ENCODE measurements at places on chromosomes 7 and 10.
A peak's percentile ranks its signal among the peaks of the same experiment; 100 is the strongest.

DNA sequence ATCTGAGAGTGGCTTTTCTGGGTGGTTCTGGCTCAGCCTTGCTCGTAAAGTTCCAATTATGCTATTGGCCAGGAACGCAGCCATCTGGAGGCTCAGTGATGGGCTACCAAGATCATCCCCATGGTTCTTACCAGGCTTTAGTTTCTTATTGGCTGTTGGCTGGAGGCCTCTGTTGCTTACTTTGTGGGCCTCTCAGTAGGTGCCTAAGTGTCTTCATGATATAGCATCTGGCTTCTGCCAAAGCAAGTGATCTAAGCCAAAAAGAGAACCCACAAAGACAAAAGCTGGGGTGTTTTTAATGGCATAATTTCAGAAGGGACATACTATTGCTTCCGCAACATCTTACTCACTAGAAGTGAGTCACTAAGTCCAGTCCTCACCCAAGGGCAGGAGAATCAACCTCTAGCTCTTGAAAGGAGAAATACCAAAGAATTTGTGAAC lies 132.0 kb upstream of the MDFIC start:
- DNase-seq: peak; percentile 77

DNA sequence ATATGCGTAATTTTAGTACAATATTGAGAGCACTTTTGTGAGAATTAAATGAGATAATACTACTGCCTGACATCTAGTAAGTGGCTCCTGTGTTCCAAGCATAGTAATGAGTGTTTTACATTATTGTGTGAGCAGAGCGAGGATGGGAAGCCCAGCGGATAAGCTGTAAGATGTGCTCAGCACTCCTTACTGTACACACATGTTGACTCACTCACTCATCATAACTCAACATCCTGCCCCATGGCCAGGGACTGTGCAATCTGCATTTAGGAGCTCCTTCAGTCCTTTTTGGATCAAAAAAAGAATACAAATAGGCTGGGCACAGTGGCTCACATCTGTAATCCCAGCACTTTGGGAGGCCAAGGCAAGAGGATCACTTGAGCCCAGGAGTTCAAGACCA lies 72.9 kb upstream of the NEBL start:
- DNase-seq: peak; percentile 17

DNA sequence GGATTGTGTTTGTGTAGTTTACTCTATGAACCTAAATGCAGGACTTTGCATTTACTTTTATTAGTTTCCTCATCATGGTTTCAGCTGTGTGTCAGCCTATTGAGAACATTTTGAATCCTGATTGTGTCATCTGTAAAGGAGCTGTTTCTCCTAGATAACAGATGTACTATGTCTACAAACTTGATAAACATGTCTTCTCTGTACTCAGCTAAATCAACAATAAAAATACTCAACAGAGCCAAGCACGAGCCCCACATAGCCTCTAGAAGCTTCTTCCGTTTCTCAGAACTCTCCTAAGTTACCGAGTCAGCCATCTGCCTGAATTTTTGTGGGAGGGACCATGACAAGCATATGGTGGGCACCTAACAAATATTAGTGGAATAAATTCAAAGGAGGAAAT lies 234.7 kb downstream of the SKAP2 start:
- DNase-seq: no peak

DNA sequence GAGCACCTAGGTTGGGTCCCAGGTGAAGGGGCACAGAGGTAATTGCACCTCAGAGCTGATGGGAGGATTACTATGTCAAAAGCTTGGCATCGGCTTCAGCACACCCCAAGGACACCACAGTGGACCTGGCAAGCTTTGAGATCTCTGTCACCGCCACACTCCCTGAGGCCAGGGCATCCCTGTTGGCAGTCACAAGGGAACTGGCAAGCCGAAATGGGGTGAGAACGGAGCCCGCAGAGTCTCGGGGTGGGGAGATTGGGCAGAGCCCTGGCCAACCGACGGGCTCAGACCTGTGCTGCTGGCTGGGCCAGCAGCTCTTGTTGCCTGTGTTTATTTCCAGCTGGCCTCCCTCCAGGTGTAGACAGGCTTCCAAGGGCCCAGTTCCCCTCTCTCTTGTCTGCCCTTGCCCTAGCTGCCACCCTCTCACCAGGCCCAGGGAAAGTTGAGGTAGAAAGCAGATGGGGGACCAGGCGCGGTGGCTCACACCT lies 2.5 kb downstream of the HSPB1 start:
- no peak for DNase-seq

- DNase-seq: no peak
These were observed 585.8 kb downstream of the GATA3 start for GRCh38 chr10:8640301-8640700.

- no peak for DNase-seq
These were observed at the start of gene UCN3 for GRCh38 chr10:5364890-5365338. TSS of gene UCN3 (plus strand) at chr10:5364966. CDS start at chr10:5373721, 8,755 bp downstream.

- peak; percentile 47 for DNase-seq
These were observed 29.8 kb downstream of the CABCOCO1 start for GRCh38 chr10:61692447-61693010.

GRCh38 chr10:76126607-76127527 lies 695.4 kb downstream of the LRMDA start:
- DNase-seq: no peak

- DNase-seq: no peak
These were observed 18.7 kb downstream of the CALD1 start for GRCh38 chr7:134798155-134798554.

DNA sequence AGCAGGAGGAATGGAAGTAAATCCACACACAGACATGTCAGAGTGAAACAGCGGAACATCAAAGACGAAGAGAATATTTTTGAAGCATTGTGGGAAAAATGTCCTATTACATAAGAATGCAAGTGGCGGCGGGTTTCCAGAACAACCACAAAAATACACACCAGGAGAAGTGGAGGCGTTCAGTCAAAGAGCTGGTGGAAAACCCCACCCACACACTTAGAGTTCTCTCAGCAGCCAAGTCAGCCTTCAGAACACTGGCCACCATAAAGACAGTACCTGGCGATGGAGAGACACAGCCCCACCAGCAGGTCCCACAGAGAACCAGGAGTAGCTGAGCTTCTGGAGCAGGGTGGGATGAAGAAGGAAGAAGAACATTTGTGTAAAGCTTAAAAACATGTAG lies 23.7 kb downstream of the NKX6-2 start:
- no peak for DNase-seq

DNA sequence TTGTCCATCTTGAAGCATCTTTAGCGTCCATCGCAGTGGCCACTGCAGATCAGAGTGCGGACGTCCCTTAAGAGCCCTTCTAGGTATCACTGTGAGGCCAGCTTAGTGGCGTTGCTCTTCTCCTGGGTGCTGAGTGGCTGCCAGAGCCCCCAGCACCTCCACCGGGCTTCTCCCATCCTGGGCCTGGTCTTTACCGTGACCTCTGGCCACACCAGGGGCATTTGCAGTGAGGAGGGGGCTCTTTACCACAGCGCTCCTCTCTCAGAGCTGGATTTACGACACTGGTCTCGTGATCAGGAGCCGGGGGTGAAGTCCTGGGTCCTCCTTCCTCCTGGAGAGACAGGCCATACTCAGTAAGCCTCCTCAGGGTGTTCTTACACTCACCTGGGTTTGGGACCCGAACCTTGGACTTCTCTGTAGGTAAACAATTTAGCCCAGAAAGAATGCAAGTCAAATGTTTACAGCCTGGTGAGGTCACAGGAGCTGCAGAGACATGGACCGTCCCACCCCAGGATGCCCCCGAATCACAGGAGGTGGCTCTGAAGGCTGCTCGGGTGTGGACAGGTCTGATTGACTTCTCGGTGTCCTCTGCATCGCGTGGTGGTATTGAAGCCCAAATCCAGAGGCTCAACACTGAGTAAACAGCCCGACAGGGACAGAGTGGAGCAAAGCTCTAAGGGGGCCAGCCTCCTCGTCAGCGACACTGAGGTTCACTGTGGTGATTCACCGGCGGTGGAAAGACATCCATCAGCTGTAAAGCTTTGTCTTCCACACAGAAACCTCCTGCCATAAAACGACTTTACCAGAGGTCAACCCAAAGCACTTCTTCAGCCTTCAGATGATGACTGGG lies 33.0 kb downstream of the JAKMIP3 start:
- DNase-seq: no peak

GRCh38 chr10:34773636-34774630 lies 41.2 kb downstream of the PARD3 start:
- no peak for DNase-seq

DNA sequence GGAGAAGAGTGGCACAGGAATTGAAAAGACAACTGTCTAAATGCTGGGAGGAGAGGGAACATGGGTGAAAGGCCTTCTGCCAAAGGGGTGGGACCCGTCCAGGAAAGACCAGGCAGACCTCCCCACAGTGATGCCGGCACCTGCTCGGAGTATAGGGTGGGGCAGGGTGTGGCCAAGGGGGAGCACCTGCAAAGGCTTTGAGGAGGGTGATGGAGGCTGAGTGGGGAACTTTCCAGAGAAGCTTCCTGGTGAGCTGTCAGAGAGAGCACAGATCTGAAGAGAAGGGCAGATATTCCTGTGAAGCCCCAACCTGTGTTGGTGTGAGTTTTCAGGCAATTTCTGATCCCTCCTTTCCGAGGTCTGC lies 263.4 kb upstream of the GRB10 start:
- DNase-seq: no peak

DNA sequence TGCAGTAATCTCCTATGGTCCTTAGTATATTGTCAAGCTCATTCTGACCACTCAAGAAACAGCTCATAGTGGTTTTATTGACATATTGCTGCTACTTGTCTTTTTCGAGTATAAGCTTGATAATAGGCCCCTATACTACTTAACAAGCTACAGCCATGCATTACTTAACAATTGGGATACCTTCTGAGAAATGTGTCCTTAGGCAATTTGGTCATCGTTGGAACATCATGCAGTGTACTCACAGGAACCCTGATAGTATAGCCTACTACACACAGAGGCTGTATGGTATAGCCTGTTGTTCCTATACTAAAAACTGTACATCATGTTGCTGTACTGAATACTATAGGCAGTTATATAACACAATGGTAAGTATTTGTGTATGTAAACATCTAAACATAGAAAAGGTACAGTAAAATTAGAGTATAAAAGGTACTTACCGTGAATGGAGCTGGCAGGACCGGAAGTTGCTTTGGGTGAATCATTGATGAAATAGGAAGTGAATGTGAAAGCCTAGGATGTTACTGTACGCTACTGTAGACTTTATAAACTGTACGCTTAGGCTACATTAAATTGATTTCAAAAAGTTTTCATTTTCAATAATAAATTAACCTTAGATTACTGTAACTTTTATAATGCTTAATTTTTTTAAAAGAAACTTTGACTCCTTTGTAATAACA lies 160.9 kb downstream of the LRRC4 start:
- peak; percentile 41 for DNase-seq

DNA sequence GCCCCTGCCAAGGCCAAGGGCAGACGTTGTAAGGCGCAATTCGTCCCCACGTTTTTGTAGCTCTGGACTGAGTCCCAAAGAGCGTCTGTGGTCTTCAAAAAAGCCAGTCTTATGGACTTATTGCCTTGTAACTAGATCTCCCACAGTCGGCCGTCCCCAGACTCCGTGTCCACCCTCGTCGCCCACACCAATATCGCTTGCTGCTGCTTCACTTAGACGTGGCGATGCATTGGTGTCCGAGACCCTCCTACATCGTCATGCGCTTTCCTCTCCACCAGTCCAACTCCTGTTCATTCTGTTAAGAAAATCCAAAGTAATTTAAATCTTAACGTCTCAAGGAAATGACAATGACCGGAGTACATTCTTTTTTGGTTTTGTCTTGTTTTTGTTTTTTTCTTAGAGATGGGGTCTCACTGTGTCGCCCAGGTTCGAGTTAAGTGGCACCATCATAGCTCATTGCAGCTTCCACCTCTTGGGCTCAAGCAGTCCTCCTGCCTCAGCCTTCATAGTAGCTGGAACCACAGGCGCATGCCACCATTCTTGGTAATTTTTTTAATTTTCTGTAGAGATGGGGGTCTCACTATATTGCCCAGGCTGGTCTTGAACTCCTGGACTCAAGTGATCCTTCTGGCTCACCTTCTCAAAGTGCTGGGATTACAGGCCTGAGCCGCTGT lies 851 bp downstream of the KIFBP start:
- peak; percentile 47 for DNase-seq

DNA sequence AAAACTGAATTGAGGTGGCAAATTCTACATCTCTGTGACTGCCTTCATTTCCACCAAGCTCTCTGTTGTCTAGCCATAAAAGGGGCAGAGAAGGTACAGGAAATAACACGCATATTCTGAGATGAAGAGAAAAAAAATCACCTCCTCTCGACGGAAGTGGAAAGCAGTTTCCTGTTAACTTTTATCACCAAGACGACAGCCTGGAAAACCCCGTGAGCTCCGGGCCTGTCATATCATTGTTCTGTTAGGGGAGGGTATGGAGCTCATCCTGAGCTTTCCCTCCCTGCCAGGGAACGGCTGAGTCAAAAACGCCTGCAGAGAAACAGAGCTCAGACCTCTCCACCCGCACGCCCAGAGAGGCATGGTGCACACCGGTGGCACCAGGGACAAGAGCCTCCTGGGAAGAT lies 200.3 kb downstream of the PRPF18 start:
- peak; percentile 94 for DNase-seq

DNA sequence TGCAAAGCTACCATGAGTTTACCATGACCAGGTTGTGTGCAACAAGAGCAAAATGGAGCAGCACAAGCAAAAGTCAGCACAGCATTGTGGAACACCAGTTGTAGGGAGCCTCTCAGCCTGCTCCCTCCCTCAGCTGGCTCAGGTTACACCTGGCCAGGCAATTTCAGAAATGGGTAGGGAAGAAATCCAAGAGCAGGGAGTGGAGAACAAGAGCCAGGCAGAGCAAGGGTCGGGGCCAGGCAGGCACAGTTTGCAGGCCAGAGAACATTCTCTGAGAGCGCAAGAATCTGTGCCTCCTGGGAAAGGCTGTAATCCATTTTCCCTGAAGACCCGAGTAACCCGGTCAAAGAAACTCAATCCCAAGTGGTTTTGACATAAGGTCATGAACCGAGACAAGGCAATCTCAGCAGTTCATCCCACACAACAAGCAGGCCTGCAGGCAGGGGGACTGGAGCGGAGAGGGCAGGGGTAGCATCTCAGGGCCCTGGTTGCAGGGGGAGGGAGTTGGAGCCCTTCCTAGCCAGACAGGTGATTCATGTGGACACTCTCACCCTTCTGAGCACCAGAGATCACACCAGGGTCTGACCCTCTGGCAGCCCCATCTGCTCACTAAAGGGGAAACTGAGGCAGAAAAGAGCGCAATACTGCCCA lies 258.4 kb downstream of the PLXNA4 start:
- DNase-seq: no peak

- no peak for DNase-seq
These were observed 116.1 kb downstream of the OR13A1 start for GRCh38 chr10:45199205-45199740.

- DNase-seq: no peak
These were observed 20.8 kb upstream of the FXYD4 start for GRCh38 chr10:43350686-43351085.

DNA sequence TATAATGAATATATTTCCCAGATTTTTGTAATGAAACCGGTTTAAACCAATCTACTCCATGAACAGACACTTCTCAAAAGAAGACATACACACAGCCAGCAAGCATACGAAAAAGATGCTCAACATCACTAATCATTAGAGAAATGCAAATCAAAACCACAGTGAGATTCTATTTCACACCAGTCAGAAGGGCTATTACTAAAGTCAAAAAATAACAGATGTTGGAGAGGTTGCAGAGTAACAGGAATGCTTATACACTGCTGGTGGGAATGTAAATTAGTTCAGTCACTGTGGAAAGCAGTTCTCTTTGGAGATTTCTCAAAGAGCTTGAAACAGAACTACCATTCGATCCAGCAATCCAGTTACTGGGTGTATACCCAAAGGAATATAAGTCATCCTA lies 240.7 kb downstream of the TSPAN12 start:
- DNase-seq: no peak

- DNase-seq: no peak
These were observed 82.5 kb upstream of the PCBD1 start for GRCh38 chr10:70970830-70971229.

- no peak for DNase-seq
These were observed 68.9 kb downstream of the HTR7 start for GRCh38 chr10:90788968-90789367.
